ENCODE measurements at places on chromosomes 12 and 14.
A peak's percentile ranks its signal among the peaks of the same experiment; 100 is the strongest.

- DNase-seq, result no peak
Measured at GRCh38 chr12:67052981-67053380, 216.2 kb upstream of the CAND1 start.

- DNase-seq, result no peak
Measured at GRCh38 chr12:30144777-30145683, 361.3 kb upstream of the TMTC1 start.

DNA sequence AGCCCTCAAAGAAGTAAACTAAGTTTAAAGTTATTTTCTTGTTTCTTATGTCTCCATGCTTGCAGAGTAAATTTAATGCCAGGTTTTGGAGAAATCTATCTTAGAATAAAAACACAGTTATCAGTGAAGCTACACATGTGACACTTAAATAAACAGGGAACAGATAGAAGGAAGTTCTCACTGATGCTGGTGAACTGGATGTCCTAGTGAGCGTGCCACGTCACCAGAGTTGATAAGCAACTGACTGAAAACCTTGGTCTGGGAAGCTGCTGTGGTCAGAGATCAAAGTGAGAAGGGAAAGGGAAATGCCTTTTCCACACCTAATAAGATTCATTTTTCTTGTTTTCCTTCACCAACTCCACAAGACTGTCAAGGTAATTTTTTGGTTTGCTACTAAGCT lies 74.8 kb upstream of the PCED1B start:
- no peak for DNase-seq

- no peak for DNase-seq
Measured at GRCh38 chr14:20857630-20858261, 33.4 kb upstream of the RNASE3 start.

DNA sequence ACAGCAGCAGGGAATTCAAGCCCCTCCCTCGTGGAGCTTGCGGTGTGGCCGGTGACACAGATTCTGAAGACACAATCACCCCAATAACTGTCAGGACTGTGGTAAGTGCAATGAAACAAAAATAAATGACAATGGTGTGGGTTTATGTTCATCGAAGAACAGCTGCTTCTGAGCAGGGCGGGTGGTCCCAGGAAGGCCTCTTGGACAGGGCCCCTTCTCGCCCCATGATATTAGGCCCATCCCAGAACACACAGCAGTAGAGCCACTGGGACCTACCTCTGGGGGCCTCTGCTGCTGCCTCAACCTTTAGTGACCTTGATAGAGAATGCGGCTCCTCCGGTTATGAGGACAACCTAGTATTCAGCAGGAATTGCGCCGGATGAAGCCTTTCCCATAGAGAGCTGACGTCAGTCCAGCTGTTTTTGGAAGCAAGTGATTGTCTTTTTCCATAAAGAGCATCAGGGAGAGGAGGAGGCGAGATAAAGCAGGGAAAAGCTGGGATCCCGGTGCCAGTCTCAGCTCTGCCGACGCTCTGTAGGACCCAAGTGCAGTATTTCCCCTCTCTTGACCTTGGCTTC lies 84.1 kb upstream of the BCL11B start:
- no peak for DNase-seq

GRCh38 chr12:19338405-19338804 lies 100.9 kb upstream of the AEBP2 start:
- no peak for DNase-seq

GRCh38 chr14:100911665-100912316 lies 8.3 kb upstream of the RTL1 start:
- no peak for DNase-seq

GRCh38 chr14:103450416-103450815 lies 65.2 kb downstream of the MARK3 start:
- DNase-seq, result no peak

- no peak for DNase-seq
Measured at GRCh38 chr12:130184404-130185090, 22.3 kb downstream of the FZD10 start.

- DNase-seq, result no peak
Measured at GRCh38 chr12:28413460-28414109, 223.3 kb downstream of the CCDC91 start.

DNA sequence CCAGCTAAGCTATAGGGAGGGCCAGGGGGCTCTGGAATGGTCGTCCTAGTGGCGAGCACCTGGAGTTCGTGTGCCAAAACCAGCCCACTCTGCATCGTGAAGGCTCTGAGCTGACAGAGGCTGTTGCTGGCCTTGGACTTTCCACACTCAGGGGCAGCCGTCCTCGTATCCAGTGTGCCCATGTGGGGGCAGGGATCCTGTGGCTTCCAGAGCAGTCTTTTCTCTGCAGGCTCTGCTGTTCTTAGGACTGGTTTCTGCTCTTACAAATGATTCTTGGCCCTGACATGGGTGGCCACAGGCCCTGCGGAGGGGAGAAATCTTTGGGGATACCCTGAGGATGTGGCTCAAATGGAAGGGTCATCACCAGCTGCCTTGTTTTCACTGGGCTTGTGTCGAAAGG lies 177.4 kb upstream of the FKBP4 start:
- DNase-seq, result no peak

- DNase-seq, result no peak
Measured at GRCh38 chr12:46087916-46088439, 97.6 kb upstream of the SCAF11 start.

DNA sequence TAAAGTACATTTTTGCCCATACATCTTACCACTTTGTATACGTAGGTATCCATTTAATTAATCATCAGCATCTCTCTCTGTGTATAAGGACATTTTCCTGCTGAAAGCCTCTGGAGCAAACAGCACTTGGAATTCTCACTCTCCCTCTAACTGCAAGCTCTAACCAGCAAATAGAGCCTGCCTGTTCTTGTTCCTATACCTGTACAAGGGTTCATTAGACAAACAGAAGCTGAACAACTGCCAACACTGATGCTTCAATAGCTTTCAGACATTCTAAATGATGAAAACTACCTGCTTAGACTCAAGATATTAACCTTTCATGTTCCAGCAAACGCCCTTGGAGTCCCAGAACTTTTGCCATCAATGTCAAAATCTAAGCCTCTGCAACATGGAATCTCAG lies 98.0 kb downstream of the KCNH5 start:
- DNase-seq, result no peak

- no peak for DNase-seq
Measured at GRCh38 chr12:3114671-3115070, 37.5 kb downstream of the TSPAN9 start.

DNA sequence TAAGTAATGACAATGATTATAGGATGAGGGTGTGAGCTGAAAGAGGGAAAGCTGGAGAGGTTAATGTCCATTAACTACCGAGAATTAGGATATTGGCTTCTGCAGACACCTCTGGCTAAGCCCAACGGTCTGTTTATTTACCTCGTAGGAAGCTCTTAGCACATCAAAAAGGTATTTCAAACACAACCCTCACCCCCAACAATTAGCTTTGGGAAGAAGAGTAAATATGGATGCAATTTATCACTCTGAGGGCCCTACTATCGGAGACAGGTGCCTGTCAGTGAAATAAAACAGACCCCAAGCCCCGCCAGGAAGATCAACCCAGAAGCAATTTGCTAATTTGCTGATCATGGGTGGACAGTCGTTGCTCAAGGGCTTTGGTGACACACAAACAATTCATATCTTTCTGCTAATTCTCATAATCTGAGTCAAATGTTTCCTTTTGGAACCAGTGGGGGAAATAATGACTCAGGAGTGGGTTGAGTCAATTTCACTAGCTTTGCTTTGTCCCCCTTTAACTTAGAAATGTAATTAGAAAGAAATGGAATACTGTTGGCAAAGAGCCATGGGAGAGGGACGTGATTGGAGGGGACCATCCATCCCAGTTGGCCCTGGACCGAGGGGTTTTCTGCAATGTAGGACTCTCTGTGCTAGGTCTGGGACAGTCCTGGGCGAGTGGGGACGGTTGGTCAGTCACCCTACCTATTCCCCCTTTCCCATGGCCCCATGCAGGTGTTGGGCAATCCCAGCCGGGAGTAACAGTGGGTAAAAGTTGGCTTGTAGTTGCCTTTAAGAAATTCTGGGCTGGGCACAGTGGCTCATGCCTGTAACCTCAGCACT lies 99.1 kb upstream of the MED13L start:
- DNase-seq, result peak; percentile 90

DNA sequence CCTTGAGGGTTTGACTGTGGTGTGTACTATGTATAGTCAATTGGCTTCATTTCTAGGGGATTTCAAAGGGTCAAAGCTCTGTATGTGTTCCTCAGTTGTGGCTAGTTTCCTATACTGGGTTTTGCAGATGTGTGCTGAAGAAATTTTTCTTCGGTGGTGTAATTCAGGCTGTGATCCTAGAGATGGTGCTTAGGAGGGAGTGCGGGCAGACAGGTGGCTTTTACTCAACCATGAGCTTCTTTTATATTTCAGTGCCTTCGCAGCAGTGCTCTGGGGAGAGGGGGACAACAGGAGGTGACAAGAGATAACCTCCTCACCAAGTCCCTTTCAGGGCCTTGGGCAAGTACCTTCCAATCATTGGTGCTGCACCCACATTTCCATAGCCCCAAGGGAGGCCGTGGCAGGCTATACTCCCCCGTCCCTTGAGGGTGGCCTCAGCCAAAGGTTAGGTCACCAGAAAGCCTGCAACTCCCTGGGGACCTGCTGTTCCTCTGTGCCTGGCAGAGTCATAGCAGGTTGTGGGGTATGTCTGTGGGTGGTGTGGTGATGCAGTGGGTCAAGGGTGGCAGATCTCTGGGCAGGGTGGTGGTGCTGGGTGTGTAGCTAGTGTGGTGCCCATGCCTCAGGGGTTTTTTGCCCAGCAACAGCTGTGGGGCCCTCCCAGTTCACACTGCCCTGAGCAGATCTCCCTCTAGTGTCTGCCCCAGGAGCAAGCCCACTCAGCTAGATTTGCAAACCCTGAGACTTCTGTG lies 37.0 kb upstream of the TMX1 start:
- DNase-seq, result no peak

- no peak for DNase-seq
Measured at GRCh38 chr14:71381814-71382213, 474.6 kb downstream of the PCNX1 start.

DNA sequence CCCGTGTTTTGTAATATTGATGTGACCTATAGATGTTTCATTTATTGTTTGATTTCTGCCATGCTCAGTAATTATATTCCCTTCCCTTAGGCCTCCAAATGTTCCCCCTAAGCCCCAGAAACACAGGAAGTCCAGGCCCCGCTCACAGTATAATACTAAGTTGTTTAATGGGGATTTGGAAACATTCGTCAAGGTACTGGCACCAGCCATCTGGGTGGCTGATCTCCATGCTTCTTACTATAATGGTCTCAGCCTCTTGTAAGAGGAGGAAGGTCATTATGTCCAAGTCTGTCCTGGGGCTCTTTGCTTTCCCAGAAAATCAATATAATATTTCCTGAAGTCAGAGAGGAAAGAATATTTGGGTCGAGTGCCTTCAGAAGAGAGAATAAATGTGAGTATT lies 130.9 kb downstream of the KICS2 start:
- no peak for DNase-seq

DNA sequence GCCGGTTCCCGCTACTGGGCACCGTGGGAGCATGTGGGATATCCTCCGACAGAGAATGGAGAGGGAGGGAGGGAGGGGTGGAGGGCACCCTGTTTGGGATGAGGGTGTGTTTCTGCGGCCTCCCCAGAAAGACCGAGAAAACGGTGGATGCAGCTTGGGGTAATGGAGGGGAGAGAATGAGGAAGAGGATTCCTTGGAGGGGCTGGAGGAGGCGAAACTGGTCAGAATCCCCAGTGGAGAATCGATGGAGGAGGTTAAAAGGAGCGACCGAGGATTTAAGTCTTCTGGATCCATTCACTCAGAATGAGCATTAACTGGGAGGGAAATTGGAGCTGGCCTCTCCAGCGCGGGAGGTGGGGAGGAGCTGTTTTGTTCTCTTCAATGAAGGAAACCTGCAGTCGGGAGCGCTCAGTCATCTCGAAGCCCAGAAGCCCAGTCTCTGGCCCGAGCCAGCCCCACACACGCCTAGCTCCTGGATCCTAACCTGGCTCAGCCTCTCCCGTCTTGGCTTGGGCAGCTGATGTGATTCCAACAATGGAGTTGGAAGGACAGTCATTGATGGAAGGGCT lies 581 bp downstream of the ARG2 start:
- no peak for DNase-seq

DNA sequence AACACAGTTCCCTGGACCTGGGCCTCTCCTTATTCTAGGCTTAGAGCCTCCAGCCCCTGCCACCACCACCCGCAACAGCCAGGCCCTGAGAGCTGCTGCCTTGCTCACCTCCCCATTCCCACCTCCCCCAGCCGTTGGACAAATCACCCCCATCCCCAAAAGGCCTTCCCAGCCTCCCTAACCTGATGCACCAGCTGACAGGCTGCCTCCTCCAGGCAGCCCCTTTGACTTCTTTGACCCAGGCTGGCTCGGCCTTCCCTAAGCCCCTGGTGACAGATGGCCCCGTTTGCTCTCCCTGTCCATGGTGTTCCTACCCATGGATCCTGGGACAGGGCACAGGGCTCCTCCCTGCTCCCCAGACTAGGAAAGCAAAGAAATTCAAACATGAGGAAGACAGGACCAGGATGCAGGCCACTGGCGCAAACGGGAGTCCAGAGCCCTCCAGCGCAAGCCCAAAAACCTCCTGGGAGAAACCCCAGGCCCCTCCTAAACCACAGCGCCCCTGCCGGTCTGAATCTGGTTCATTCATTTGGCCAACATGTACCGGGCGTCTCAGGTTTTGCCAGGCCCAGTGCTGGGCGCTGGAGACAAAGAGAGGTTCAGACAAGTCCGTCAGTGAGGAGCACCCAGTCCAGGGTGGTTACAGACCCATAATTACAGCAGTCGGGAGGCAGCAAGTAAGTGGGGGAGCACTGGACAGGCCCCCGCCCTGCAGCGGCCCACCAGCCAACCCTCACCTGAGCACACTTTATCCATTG lies 2.4 kb downstream of the AKT1 start:
- DNase-seq, result no peak

GRCh38 chr12:109461049-109461845 lies 15.9 kb downstream of the KCTD10 start:
- no peak for DNase-seq

DNA sequence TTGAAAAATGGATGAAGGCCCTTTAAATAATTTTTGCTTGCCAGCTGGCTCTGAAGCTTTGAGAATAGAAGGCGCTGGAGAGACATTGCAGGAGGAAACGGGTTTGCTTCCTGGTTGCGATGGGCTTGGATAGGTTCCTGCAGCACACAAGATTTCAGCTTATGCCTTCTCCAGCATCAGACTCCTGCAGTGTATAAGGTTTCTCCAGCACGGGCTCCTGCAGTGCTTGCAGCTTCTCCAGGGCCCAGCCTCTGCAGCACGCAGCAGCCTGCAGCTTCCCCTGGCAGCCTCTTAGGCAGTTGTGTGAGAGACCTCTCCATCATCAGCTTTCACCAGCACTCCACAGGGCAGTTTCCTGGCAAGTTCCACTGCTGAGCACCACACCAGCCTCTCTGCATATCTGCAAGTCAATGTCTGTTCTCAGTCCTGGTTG lies 78.7 kb upstream of the ZDHHC17 start:
- peak; percentile 40 for DNase-seq

GRCh38 chr12:39835517-39836489 lies 216.2 kb upstream of the ABCD2 start:
- no peak for DNase-seq

DNA sequence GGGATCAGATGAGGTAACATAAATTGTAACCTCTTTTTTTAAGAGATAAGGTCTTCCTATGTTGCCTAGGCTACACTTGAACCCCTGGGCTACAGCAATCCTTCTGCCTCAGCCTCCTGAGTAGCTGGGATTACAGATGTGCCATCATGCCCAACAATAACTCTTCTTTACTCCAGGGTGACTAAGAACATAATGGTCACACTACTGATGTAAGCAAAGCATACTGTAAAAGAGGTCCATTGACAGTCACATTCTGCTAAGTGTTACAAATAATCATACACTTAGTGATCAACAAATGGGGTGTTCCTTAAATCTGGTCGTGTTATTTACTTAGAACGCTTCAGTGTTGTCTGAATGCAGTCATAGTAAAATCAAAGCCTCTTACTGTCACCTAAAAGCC lies 68.9 kb downstream of the EPS8 start:
- no peak for DNase-seq

Measured in stromal cell of bone marrow (primary cell).